ENCODE measurements at places on chromosomes 5 and 9.
A peak's percentile ranks its signal among the peaks of the same experiment; 100 is the strongest.

GRCh38 chr5:59445741-59446140 is 447.8 kb downstream of the PDE4D start:
- DNase-seq: no peak

GRCh38 chr9:9061627-9062026 is 1262.0 kb upstream of the DMAC1 start:
- DNase-seq: no peak

- no peak for DNase-seq
Measured at GRCh38 chr9:6782981-6783380, 25.2 kb downstream of the KDM4C start.

- DNase-seq: no peak
Measured at GRCh38 chr5:153959134-153959957, 79.4 kb downstream of the FAM114A2 start.

GRCh38 chr9:94821098-94821887 is 94.8 kb downstream of the AOPEP start:
- no peak for DNase-seq

GRCh38 chr5:178232124-178232919 is at the start of gene PHYKPL:
Gene PHYKPL, minus strand, starts transcription at chr5:178232802. Its CDS starts 252 bp downstream, at chr5:178232550.
- peak; percentile 87 for DNase-seq

GRCh38 chr9:83714329-83714728 is 6.6 kb upstream of the UBQLN1 start:
- DNase-seq: no peak

DNA sequence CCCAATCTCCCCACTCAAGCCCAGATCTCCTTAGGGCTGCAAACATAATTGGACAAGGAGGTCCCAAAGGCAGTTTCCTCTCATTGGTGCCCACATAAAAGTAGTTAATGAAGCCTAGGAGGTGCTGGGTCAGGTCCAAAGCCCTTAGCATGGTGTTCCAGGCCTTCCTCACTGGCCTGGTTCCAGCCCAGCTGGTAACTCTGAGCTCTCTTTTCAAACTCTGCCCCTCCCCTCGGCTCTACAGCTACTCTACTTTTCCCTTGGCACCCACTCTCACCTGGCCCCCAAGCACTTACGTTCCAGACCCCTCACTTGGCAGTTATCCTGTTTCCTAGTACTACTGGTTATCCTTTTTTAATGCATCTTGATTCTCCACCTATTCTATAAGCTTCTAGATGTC is 9.9 kb downstream of the SEPTIN8 start:
- DNase-seq: no peak

DNA sequence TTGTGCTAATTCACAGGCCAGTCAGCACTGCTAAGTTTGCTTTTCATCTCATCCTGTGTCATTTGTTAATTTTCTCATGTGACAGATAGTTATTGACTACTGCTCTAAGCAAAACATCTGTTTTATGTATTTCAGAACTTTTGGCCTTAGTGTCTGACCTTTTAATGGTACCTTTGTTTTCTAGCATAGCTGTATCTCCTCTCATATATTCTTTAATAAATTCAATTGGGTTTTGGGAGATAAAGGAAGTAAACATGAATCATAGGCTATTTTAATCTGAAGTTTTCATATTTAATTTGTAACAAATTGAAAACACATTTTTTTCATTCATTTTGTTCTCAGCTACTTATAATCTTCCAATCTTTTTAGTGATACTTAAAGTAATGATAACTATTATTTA is 13.1 kb downstream of the NDUFAF2 start:
- DNase-seq: no peak

GRCh38 chr5:60820593-60821487 is 23.2 kb downstream of the ELOVL7 start:
- DNase-seq: no peak

- DNase-seq: peak; percentile 89
Measured at GRCh38 chr5:32504989-32505596, 60.6 kb upstream of the ZFR start.

DNA sequence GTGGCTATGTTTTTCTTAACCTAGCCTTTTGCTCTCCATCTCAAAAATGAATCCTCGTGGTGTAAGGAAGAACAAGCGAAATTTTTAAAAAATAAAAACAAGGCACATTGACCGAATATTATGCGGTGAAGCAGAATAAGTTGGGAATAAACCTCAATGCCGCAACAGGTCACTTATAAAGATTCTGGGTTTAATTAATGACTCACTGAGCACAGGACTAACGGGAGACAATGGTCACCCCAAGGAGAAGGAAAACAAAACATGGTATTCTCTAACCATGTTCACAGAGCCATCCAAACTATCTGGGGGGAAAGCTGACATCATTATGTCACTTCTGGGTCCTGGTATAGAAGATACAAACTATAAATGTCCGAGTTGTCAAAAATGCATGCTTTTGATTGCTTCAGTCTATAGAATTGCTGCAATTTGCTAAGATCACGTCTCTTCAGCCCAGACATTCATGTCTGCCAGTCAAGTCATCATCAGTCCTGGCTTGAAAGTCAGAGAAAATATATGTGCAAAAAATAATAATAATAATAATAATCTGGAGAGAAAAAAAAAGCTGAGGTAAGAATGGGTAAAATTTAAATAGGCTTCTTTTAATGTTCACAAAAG is 280.6 kb downstream of the NR2F1-AS1 start:
- no peak for DNase-seq

- DNase-seq: no peak
Measured at GRCh38 chr9:34686231-34686630, 4.8 kb downstream of the CCL19 start.

- DNase-seq: peak; percentile 55
Measured at GRCh38 chr9:107624234-107624948, 134.8 kb upstream of the KLF4 start.

DNA sequence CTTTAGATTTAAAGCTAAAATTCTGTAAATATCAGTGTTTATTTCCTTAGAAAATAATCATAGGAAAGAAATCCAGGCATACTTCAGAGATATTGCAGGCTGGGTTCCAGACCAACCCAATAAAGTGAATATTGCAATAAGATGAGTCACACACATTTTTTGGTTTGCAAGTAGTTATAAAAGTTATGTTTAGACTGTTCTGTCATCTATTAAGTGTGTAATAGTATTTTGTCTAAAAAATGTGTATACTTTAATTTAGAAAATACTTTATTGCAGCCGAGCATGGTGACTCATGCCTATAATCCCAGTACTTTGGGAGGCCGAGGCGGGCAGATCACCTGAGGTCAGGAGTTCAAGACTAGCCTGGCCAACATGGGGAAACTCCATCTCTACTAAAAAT is 6.9 kb upstream of the RIC1 start:
- DNase-seq: no peak

GRCh38 chr5:82466986-82467561 is 188.9 kb upstream of the RPS23 start:
- DNase-seq: peak; percentile 70

DNA sequence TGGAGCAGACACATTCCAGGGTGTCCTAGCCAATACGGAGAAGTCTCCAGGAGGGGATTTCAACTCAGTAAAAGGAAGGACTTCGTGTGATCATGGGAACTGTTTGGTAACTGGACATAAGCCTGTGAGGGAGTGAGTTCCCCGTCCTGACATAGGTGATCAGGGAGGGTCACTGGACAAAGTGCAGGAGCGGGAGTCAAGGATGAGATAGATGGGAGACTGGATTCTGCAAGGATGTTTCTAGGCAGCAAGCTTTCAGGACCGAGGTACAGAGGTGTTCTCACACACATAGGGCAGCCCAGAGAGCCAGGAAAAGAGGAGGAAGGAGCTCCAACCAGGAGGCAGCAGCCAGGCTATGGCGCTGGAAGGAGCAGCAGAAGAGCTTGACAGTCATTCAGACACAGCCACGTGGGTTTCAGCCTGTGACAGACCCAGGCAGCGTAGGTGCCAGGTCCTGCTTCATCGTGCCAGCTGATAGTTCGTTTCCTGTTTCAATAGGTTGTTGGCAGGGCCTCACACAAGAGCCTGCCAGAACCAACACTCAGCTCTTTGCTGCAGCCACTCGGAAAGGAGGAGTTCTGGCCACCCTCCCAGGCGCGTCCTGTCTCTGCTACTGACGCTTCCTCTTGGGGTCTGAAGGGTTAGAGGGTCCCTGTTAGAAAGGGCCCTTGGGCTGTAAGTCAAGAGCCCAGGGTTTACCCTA is 84.1 kb downstream of the AMBP start:
- DNase-seq: peak; percentile 88

DNA sequence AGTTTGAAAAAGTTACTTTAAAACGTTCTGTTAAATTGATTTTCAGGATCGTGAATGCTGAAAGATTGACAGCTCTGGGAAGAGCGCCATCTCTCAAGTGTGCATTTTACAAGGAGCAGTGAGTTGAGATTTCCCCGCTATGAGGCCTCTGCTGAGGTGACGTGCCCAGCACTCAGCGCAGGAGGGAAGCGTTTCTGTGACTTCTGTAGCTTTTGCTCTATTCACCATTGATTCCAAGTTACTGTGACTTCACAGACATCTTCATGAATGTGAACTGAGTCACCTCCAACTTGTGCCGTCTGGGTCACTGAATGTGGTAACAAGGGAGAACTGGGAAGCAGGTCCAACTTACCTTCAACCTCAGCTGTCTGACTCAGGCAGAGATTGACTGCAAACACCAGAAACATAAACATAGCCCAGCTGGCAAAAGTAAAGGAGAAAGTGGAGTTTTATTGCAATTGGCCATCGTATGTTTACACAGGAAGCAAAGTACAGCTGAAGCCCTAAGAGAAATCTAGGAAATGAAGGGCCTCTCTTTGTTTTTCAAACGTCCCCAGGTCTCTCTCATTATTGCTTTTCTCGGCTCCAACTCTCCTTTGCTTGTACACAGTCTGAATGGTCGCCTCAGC is 428.8 kb upstream of the CLINT1 start:
- DNase-seq: peak; percentile 75

DNA sequence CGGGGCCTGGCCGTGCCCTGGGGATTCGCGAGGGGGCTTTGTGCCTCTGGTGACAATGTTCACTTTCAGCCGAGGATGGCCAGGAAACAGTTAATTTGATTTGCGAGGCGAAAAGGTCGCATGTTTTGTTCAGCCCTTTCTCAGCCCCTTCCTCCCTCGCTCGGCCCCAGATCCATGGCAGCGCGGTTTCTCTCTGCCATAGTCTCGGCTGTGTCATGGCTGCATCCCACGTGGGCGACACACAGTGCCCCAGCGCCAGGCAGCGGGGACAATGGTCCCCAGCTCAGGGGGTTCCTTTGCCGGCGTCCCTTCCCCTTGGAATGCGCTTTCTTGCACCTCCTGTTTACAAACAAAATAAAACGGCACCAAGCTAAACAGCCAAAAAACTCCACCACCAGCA is 370.3 kb upstream of the IRX2 start:
- DNase-seq: no peak

DNA sequence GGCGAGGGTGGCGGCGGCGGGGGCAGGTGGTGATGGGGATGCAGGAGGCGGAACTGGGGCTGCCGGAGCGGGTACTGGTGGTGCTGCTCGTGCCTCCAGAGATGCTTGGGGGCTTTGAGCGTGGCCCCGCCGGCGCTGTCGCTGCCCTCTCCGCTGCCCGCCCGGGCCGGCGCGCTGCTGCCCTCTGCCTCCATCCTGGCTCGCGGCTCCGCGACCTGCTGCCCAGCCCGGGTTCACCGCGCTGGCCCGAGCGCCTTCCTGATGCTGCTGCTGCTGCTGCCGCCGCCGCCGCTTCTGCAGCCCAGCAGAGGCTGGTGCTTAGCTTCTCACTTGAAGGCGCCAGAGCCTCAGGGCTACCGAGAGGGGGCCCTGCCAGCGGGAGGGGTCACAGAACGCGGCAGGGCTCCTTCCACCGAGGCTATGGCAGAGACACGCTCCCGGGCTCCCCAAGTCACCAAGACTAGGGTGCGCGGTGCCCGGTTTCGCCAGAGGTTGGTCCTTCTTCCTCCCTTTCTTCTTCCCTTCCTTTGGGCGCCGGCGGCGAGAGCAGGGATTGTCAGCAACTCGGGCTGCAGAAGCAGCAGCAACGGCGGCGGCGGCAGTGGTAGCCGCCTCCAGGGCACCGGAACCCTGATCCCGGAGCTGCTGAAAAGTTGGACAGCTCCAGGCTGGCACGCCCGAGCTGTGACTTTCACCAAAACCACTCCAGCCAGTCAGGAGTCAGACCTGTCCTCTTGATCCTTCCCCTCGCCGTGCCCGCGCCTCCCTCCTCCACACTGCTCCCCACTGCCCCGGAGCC is at the start of gene PDE4D:
PDE4D (minus strand) TSS at position 298 of the 799 bp plus-strand sequence.
- DNase-seq: peak; percentile 83

GRCh38 chr9:131598121-131598520 is 52.8 kb downstream of the PRRT1B start:
- no peak for DNase-seq

DNA sequence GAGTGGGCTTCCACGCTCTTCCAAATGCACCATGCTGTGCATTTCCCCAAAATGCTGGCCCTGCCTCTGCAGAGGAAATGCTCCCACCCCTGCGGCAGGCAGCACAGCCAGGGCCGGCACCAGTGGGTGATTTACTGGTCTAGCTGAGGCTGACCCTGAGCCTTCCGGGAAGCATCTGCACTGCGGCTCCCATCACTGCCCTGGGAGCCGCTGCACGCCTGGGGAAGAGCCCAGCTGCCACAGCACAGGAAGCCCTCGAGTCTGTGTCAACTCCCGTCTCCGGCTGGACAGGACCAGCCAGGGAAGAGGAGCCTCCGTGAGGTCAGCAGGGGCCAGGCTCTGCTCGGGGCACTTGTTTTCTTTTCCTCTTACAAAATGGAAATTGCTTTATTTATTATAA is 25.1 kb upstream of the EEIG1 start:
- peak; percentile 70 for DNase-seq

GRCh38 chr9:122320413-122320881 is 50.4 kb upstream of the PTGS1 start:
- DNase-seq: no peak

- DNase-seq: no peak
Measured at GRCh38 chr9:134546746-134547145, 94.9 kb upstream of the COL5A1 start.

- DNase-seq: peak; percentile 56
Measured at GRCh38 chr9:13485068-13485596, 205.6 kb upstream of the MPDZ start.

- no peak for DNase-seq
Measured at GRCh38 chr9:69916950-69917349, 96.3 kb downstream of the CFAP95 start.

DNA sequence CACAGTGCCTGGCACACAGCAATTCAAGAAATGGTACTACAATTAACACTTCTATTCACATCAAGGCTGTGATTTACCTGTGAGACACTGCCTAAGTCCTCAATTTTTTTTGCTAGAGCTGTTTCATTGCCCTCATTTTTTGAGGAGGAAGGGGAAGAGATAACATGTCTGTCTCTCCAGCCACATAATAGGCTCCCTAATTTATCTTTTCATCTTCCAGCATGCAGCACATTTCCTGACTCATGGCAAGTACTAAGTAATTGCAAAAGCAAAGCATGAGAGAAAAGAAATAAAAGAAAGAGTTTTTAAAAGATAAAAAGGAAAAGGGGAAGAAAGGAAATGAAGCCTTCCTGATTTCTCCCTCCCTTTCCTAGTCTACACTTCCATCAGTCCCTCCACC is 26.9 kb upstream of the RNF38 start:
- DNase-seq: no peak

- no peak for DNase-seq
Measured at GRCh38 chr9:34684816-34685215, 6.3 kb downstream of the CCL19 start.

All from left hindlimb (tissue), 1 donor.